ENCODE measurements at places on chromosomes 2 and 18.
A peak's percentile ranks its signal among the peaks of the same experiment; 100 is the strongest.

DNA sequence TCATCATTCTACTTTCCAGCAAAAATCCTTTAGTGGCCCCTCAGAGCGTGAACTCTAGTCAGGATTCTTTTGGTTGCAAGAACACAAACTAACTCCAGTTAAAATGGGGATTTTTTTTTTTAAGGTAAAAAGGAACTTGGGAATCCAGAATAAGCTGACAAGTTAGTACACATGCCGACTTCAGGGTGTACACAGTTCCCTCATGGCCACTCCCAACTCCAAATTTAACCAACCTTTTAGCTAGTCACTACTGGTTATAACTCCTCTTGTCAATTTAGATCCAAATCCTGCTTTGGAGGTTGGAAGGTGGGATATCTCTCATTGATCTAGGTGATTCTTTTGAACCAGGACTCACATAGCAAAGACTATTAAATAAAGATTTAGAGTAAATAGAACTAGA, 5.0 kb upstream of the PGAP1 start:
- DNase-seq: no peak

- DNase-seq: no peak
These were observed 338.0 kb downstream of the TMX3 start for GRCh38 chr18:68376926-68377325.

- peak; percentile 31 for DNase-seq
These were observed 30.9 kb upstream of the REEP1 start for GRCh38 chr2:86368161-86368824.

DNA sequence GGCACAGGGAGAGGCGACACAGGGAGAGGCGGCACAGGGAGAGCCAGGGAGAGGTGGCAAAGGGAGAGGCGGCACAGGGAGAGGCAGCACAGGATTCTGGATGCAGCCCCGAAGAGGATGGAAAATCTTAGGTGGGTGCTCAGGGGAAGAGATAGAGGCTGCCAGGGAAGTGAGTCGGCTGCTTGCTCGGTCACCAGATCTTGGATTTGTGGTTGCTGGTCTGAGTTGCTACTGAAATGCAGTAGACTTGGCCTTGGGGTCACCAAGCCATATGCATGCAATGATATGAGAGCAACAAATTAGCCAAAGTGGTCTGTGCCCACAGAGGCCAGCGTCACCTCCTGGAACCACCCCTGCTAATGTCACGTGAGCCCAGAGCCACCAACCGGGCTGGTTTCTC, 117.2 kb upstream of the SALL3 start:
- no peak for DNase-seq

DNA sequence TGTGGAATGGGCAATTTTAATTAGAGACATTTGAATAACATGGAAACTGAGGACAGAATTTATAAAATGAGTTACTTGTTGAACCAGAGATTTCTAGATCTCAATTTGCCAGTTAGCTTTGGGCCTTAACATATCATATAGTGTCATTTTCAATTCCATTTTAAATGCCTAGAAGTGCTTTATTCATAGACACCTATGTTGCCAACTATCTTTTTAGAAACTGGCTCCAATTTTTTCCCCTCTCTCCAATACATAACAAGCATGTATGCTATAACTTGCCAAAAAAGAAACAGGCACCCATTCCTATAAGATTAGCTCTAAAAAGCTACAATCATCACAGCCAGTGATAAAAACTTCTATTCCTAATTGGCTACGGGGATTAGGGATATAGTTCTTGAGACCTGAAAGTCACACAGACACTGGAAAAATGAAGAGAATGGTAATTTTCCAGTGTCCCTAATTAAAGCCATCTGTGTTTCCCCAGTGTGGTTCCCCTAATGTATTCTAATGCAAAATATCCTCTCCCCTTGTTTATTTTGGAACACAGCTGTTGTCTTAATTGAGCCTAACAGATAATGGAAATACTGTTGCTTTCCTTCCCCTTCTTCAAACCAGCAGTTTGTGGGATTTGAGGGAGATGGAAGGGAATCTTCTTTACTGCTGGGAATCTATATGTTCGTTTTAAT, 205.5 kb upstream of the FSHR start:
- DNase-seq: no peak

Data from stimulated activated CD4-positive, alpha-beta T cell treated with anti-CD3 and anti-CD28 coated beads, Interleukin-12 subunit alpha, Interleukin-12 subunit beta, amount 100 ng/mL, for 24 hours (primary cell).